WTC11 (cell line): ENCODE measurements at places on chromosomes 5 and 9. TPM values are rescaled to one million over a fixed set of nuclear protein-coding genes. Genes with fewer than 3 reads are reported as not detected.
A peak's percentile ranks its signal among the peaks of the same experiment; 100 is the strongest.

DNA sequence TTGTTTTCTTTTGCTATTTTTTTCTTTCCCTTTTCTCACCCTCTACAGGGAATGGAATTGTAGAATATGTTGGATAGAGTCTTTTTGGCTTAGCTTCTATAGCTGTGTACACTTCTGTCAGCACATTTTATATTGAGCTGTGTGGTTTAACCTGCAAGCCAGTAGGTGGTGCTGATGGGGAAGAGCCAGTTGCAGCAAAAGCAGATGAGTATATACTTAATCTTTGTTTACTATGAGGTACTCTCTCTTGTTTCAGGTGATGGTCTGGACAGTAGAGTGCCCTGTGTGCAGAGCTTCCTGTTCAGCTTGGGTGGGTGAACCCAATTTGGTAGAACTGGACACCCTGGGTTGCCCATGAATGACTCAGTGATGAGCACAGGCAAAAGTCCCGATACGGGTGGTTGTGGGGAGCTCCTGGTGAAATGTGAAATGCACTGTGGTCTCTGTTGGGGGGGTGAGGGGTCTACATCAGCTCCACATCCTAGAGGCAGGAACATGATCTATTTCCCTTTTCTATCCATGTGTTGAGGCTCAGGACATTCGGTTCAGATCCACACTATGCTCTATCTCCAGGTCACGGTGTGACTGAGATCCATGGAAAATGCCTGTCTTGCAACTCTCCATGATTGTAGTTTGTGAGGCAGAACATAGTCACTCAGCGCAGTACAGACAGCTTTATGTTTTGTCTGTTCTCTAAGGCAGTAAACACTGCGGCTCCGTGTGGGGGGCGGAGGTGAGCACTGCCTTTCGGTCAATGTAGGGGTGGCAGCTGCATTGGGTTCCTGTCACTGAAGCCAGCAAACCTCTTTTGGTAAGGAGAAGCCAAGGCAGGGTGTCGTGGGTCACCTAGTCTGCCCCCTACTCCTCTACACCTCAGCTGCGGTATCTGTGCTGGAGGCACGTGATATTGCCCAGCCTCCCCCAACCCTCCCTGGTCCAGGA lies 353.2 kb downstream of the PRR16 start:
- DNase-seq = peak; percentile 26

DNA sequence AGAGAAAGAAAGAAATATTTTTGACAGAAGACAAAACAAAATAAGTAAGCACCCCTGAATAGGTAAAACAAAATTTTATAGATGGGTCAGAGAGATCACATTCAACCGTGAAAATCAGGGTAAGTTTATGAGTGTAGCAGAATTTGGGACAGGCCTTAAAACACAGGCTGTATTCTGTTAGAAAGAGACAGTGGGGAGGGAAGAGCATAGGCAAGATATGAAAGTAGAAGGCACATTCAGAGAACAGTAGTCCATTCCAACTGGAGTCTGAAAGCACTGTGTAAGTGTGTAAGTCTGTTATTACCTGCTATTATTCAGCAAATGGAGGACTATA lies 38.6 kb downstream of the MRPS27 start:
- no peak for DNase-seq

- no peak for DNase-seq
Observed at GRCh38 chr5:116320486-116320885, 235.7 kb downstream of the COMMD10 start.

DNA sequence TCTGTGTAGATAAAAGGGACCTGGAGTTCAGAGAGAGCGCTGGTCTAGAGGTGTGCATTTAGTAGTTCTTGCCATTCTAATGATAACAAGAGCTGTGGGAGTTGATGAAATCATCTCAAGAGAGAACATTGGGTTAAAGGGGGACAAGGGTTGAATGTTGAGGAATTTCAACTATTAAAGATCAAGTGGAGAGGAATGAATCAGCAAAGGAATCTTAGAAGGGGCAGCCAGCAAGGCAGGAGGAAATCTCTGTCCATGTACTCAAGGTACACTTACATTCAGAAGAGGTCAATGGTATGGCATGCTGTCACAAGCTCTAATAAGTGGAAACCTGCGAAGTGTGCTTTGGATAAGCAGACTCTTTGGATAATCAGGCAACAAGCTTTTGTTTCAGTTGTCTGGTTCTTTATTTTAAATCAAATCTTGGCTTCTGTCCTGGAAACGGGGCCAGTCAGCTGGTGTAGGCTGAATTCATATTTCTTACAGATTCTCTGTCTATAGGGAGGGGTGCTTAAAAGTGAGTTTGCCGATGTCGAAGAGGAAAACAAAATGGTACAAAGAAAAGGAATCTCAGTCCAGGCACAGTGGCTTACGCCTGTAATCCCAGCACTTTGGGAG lies 320.5 kb upstream of the CD180 start:
- DNase-seq = no peak

DNA sequence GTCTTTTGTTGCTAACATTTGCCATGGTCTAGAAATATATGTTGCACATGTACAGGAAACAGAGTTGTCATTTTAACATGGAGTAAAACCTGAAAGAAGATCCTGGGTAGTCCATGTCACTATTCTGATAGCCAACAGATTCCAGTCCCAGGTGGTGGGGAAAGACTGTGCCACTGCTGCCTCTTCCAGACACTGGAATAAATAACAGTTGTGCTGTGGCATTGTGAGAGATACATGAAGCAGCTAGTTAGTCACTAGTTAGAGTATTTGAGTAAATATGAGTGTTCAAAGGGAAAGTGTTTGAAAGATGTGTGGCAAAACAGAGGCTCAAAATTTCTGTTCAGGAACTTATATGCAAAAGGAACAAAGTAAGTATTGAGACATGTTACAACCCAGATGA lies 1408.3 kb downstream of the EFNA5 start:
- DNase-seq = no peak

GRCh38 chr9:94922098-94922607 lies 195.7 kb downstream of the AOPEP start:
- DNase-seq = no peak

DNA sequence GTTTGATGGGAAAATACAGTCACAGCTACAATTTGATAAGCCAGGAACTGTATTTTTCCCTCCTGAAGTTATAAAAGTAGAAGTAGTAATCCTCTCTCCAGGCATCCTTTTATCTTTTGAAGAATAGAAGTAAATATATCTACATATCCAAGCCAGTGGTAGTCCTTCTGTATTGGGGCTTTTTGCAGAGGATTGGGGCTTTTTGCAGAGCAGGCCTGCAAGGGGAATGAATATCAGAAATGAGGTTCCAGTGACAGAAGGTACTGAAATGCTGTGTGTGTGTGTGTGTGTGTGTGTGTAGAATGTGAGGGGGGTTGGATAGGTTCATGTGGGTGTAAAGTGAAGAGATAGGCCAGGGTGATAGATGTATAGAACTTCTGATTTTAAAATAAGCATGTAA lies 127.4 kb downstream of the COMMD10 start:
- DNase-seq = no peak

DNA sequence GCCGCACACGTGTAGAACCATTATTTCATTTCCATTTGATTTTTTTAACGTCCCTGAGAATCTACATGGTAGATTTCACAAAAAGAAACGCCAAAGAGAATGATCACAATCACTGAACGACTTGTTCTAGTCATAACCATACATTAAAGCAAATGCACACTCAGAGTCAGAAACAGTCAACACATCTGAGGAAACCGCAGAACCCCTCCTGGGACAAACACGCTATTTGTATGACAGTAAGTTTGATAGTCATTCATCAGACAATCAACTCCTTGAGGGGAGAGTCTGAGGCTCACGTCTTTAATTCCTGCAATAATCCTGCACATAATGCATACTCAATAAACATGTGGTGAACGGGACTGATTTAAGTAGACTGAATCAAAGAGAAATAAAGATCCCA lies 129.2 kb downstream of the MED27 start:
- DNase-seq = no peak

DNA sequence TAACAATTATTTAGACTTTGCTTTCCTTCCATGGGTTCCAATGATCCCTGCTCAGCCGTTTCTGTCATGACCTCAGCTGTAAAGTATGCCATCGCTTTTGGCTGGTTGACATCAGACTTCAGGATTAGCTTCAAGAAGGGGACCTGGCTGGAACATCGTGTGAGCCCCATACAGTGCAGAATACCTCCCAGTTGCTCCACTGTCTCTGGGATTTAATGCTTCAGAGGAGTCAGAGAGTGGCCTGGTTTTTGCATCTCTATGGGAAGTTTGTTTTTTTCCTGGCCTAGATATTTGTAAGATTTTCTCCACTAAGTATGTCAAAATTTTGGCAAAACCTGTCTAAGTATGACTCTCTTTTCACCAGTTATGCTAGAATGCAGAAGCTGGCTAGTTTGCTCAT lies 216.9 kb downstream of the GABBR2 start:
- no peak for DNase-seq

- DNase-seq = no peak
Observed at GRCh38 chr5:133079048-133079447, 27.2 kb downstream of the HSPA4 start.

GRCh38 chr9:27701016-27701415 lies 127.7 kb upstream of the C9orf72 start:
- DNase-seq = no peak

GRCh38 chr5:145801195-145801594 lies 33.9 kb downstream of the PRELID2 start:
- DNase-seq = no peak

- DNase-seq = no peak
Observed at GRCh38 chr5:12357626-12358025, 453.4 kb upstream of the CTNND2 start.

DNA sequence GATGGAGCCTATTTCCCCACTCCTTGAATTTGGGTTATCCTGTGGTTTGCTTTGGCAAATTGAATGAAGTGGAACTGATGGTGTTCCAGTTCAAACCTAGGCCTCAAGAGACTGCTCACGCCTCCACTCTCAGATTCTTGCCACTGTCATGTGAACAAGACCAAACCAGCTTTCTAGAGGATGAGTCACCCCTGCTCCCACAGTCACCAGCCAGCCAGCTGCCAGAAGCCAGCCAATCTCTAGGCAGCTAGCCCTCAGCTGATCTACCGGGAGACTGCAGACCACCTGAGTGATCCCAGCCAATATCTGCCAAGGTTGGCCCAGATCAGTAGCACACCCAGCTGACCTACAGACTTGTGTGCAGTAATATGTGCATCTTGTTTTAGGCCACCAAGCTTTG lies 300.6 kb downstream of the TMEM38B start:
- no peak for DNase-seq

ENTPD2 gene
- total RNA-seq = 8.3 to 9.6 TPM (median 9.2 TPM) in 3 replicates

PDZD2 gene
- total RNA-seq = 7.1 to 11.4 TPM (median 7.5 TPM) in 3 replicates

DNAI1 gene
- total RNA-seq = 1.5 to 2.1 TPM (median 1.6 TPM) in 3 replicates

C5orf58 gene
- 2.0 to 3.0 TPM (median 2.1 TPM) in 3 replicates for total RNA-seq
